ENCODE measurements at places on chromosomes 7 and 10.

- no peak for DNase-seq
Observed at GRCh38 chr10:5070648-5071410, 23.4 kb upstream of the AKR1C3 start.

- no peak for DNase-seq
Observed at GRCh38 chr7:130669085-130669700, 645 bp upstream of the COPG2 start.

GRCh38 chr10:124205432-124205831 is 112.0 kb upstream of the CHST15 start:
- DNase-seq = no peak

DNA sequence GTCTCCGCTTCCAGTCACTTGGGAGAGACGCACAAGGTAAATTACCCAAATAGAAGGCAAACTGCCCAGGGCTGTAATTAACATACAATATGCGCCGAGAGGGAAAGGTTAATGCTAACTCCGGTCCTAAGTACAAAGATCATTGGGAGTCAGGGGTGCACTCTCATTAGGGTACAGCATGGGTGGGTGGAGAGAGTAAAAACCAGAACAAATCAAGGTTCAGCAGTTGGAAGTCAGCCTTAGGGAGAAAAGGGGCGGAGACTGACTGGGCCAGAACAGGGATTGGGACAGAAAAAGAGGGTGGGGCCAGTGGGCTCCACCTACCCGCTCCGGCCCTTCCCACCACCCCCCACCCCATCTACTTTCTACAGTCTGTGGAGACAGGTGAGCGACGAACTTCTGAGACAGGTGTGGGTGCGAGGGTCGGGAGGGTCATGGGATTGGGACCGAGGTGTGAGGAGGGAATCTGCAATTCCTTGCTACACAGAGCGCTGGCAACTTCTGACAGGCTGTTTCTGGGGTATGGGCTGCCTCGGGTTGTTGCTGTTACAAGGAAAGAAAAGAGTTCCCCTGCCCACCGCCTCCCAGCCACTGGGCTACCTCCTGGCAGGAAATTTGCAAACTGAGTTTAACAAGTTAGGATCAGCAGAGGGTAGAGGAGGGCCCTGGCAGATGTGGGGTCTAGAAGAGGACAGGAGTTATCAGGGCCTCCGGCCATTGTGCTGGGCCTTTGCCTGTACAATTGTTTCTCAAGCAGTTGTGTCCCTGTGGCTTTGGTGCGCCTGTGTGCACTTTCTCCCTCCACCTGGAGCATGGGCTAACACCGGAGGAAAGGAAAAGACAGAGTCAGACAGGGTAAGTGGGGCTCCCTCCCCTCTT is at the start of gene TMEM139:
TMEM139 (plus strand) TSS at position 368 of the 879 bp plus-strand sequence. CDS start 1,000 bp downstream, outside the sequence.
- peak; percentile 75 for DNase-seq

DNA sequence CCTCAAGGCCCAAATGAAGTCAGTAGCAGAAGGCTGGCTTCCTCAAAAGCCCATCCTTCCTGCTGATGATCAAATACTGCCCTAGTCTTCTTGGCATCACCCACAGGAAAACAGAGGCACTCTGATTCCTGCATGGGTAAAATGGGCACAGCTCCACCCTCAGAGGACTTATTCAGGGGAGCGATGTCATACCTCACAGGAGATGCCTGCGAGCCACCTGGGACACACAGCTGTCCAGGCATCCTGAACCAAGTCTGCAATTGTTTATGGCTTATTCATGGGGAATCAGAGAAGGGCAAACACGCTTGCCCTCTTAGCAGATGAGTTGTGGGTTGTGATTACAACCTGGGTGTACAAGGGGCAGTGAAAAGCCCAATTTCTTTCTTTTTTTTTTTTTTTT is 22.0 kb upstream of the LMTK2 start:
- no peak for DNase-seq

- DNase-seq = no peak
Observed at GRCh38 chr7:99173787-99174186, 29.9 kb upstream of the SMURF1 start.

- DNase-seq = no peak
Observed at GRCh38 chr7:28075674-28076358, 104.8 kb downstream of the JAZF1 start.

DNA sequence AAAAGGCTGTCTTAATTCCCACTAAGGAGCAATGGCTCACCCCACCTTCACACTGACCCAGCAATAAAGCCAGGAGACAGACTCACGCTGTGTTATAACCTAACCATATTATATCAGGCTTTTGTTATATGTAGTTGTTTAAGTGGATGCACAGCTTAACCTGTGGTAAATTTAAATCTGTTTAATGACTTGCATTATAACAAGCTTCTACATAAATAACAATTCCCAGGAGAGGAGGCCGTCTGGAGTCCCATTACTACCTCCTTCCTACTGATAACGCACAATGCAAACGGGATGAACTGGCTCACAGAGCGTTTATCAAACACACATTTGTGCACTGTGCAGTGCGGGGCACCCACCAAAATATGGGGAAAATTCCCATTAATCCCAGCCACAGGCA is 102.1 kb upstream of the MGMT start:
- DNase-seq = no peak

GRCh38 chr10:71671994-71672946 is 47.3 kb downstream of the C10orf105 start:
- DNase-seq = no peak

GRCh38 chr7:42319631-42320030 is 82.6 kb upstream of the GLI3 start:
- no peak for DNase-seq

DNA sequence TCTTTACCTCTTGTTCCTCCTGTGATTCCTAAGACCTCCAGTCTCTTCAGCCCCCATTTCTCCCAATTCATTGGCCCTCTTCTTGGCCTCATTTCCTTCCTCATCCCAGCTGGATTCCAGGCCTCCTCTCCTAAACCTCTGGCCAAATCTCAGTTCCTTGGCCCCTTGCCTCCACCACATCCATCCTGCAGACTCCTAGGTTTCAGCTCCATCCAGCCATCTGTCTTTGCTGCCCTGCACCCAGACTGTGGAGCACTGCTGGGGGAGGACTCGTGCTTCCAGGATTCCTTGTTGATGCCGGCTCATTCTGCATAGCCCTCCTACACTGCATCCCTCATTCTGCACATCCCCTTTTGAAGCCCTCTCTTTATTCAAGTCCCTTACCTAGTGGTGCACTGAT is 6.7 kb downstream of the PLAC9 start:
- DNase-seq = no peak

- no peak for DNase-seq
Observed at GRCh38 chr7:140671966-140672365, 779 bp upstream of the ADCK2 start.

DNA sequence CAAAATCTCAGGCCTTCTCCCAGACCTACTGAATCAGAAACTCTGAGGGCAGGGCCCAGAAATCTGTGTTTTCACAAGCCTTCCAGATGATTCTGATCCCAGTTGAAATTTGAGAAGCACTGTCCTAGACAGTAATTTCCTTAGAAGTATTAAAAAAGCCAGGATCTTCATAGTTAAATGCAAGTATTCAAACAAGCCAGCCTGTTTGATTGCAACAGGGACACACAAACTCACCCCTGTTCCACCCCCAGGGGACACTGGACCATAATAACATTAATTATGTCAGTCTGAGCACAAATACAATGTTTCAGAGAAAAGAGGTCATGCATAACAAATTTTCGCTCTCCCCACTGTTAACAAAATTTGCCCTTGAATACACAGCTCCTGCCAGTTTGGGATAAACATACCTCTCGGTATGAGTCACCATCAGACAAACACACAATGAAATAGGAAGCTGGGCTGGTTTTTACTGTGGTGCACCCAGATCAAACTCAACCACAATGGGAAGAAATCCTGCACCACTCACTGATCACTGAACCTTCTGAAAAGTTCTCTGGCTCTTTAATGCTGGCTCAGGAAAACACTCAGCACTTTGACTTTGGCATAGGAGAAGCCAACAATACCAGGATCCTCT is 34.3 kb downstream of the ABLIM1 start:
- DNase-seq = peak; percentile 93

- DNase-seq = no peak
Observed at GRCh38 chr7:132242192-132242812, 334.0 kb downstream of the PLXNA4 start.

DNA sequence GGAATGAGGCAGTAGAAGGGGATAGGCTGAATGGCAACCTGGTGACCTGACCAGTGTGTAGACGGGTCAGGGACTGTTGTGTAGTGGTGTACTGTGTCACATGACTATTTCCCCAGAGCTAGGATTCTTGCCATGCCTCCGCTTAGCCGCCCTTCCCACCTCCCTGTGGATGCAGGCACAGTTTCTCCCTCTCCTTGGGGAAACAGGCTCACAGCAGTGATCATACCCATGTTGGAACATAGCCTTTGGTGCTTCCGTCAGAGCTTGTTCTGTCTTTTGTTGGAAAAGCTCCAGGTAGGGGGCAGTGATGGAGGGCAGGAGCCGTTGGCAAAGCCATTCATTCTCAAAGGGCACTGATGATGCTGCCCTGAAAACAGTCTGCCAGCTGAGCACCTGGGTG is 44.3 kb downstream of the OGDH start:
- no peak for DNase-seq

DNA sequence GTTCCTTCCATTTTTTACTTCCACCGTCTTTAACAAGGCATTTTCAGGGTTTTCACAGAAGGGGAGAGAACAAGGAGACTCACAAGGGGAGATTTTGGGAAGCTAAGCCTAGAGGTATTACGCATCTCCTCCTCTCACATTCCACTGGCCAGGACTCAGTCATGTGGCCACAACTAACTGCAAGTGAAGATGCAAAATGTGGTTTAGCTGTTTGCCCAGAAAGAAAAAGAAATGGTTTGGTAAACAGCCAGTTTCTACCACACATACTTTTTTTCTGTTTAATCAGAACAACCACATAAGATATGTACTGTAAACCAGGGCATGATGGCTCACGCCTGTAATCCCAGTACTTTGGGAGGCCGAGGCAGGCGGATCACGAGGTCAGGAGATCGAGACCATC is 21.4 kb upstream of the HELLS start:
- no peak for DNase-seq

GRCh38 chr7:100629117-100629716 is 12.1 kb downstream of the TFR2 start:
- DNase-seq = no peak

GRCh38 chr10:22657566-22658225 is 56.7 kb downstream of the PIP4K2A start:
- DNase-seq = no peak

DNA sequence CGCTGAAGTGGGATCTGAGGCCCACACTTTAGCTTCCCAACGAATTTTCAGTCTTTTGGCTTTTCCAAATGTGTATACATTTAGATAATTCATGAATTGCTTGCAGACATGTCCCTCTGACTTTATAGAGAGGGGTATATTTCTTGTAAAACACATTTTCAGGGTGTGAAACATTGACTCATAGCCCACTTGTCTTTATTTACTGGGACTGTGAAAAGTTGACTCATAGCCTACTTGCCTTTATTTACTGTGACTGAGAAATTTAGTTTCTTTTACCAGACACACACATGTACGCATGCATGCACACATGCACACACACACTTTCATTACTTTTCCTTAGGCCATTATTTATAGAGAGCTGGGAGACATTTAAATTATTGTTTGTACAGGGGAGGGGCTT is 79.1 kb downstream of the VTI1A start:
- no peak for DNase-seq

GRCh38 chr10:2201534-2202099 is 464.3 kb upstream of the ADARB2 start:
- no peak for DNase-seq

GRCh38 chr10:79387974-79388850 is 40.9 kb downstream of the PPIF start:
- DNase-seq = no peak

DNA sequence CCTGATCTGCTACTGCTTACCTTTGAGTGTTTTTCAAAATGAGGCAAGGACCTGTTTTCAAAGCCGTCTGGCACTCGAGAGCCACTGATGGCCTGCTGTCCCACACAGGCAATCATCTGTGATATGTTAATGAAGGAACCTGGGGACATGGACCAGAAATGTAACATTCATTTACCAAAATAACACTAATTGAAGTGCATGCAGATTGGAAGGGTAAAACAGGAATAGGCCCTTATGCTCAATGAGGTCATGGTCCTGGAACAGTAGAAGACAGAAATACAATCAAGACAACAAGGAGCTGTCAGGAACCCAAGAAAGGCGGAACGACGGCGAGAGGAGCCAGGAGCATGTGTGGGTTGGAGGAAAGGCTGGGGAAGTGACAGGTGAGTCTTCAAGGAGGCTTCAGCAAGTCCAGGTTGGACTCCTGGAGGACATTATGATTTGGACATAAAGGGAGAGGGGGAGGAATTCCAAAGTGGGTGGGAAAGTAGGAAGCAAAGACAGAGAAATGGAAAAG is 28.3 kb downstream of the POLR3A start:
- DNase-seq = no peak

- peak; percentile 32 for DNase-seq
Observed at GRCh38 chr7:149772956-149773434, 393 bp downstream of the ZNF467 start.

GRCh38 chr10:44366941-44367630 is 17.8 kb downstream of the CXCL12 start:
- no peak for DNase-seq

GRCh38 chr7:108442039-108442568 is 14.1 kb downstream of the NRCAM start:
- DNase-seq = peak; percentile 42

GRCh38 chr10:35372329-35372728 is 36.0 kb downstream of the CCNY start:
- peak; percentile 90 for DNase-seq

GRCh38 chr7:110977127-110977737 is 113.7 kb upstream of the LRRN3 start:
- no peak for DNase-seq

DNA sequence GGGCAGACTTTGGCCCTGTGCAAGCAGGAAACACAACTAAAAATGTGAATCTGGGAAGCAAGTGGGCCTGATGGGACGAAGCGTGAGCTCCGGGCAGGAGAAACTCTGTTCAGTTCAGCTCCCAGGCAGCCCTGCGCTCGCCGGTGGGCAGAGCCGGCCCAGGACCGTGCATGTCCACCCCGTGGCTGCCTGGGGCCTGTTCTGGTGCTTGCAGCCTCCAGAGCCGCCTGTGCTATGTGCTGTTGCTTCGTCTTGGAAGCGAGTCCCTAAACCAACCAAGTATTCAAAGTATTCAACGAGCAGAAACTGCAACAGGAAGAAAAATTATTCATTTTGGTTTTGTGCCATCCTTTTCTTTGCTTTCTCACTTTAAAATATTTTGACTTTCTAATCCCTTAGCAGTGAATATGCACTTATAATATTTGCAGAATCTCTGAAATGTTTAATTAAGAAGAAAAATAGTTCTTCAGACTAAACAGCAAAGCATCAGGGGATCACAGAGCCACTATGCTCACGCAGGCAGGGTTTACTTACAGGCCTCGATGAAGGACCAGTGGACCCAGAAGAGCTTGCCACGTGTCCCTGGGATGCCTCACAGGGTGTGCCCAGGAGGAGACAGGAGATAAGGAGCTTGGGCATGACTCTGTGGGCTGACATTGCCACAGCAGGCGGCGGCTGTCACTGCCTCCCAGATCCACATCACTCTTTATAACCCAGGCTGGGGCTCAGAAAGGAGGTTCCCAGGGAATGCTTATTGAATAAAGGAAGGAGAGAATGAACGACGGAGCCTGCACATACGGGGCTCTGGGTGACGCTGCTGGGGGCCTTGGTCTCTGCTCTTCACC is 45.6 kb downstream of the VIPR2 start:
- DNase-seq = no peak

- DNase-seq = no peak
Observed at GRCh38 chr7:96794063-96794462, 84.4 kb upstream of the SEM1 start.

GRCh38 chr10:110530131-110530831 is 32.6 kb downstream of the DUSP5 start:
- DNase-seq = peak; percentile 66

- DNase-seq = no peak
Observed at GRCh38 chr10:16741540-16741939, 75.7 kb downstream of the RSU1 start.
